ENCODE measurements at places on chromosomes 2 and 18.

GRCh38 chr2:201575971-201576370, 67.3 kb downstream of the TMEM237 start:
- DNase-seq, result no peak

GRCh38 chr2:99697811-99698568, 208.2 kb upstream of the REV1 start:
- DNase-seq, result no peak

- no peak for DNase-seq
Observed at GRCh38 chr18:22817844-22818243, 115.3 kb upstream of the RBBP8 start.

DNA sequence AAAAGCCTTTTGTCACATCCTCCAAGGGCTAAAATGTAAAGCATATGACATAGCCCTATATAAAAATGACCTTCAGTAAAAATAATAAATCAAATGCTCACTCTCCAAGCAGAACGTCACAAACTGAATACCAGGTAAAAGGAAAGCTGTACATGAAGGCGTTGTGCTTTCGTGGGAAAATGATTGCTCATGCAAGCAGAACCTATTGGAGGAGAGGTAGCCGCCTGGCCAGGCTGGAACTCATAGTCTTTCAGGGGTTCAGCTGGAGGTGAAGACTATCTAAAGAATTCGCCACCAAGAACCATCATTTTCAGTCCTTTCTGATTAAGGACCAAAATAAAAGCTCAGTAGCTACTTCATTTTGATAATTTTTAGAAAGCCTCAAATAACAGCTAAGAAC, 44.7 kb downstream of the ANKRD44 start:
- DNase-seq, result no peak

DNA sequence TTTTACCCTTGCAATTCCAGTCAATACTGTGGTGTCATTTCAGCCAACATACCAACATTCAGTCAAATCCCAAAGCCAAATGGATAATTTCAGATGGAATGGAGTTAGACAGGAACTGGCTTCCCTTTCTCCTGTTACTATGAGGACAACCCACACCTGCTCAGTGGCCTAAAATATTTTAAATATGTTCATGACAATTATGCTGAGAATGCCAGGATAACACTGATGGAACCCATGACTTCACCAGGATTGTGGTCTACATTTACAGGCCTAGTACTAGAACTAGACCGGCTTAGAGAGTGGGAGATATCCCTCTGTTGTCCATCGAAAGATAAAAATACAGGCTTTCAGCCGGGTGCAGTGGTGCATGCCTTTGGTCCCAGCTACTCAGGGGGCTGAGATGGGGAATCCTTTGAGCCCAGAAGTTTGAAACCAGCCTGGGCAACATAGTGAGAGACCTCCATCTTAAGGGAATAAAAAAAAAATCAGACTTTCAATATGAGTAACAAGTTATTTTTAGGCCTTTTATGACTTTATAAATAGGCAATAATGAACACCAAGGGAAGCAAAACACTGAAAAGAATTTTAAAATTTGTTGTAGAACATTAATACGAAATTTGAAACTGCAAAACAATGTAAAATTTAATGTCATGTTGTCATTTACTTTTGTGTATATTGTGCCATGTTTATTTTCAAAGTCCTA, 14.2 kb downstream of the GPATCH11 start:
- DNase-seq, result no peak

GRCh38 chr2:96150791-96151594, 5.8 kb upstream of the DUSP2 start:
- DNase-seq, result no peak

GRCh38 chr2:170714381-170715061, 616 bp upstream of the SP5 start:
- no peak for DNase-seq
